ENCODE measurements at places on chromosomes 5 and 9.

- peak; percentile 16 for DNase-seq
Observed at GRCh38 chr9:88044200-88044599, 69.9 kb upstream of the CDK20 start.

GRCh38 chr9:100011062-100011681 is 87.6 kb downstream of the ERP44 start:
- DNase-seq, result peak; percentile 71

DNA sequence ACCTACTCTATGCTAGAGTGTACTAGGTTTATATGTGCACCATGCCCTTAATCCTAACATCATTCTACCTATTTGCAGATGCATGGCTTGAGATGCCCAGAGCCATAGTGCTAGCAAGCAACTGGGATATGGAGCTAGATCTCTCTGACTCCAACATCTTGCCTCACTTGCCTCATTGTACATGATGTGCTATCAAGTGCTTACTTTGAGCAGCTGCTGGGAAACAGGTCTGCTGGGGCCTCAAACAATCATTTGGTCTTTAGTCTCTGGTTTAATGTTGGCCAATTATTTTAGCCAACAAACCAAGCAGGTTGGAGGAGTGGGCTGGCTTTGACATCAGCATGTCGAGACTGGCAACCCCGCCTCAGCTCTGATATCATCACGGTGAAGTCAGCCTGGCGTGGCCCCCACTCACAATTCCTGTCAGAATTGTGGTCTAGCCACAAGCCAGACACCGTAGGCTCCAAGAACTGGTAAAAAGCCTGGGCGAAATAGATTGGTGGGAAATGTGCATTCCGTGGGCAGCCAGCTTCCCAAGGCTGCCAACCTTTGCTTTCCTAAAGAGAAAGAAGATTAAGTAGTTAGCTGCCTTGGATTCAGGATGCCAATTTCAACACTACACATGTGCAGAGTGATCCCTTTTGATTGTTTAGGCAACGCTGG is 21.1 kb upstream of the GAS1 start:
- no peak for DNase-seq

DNA sequence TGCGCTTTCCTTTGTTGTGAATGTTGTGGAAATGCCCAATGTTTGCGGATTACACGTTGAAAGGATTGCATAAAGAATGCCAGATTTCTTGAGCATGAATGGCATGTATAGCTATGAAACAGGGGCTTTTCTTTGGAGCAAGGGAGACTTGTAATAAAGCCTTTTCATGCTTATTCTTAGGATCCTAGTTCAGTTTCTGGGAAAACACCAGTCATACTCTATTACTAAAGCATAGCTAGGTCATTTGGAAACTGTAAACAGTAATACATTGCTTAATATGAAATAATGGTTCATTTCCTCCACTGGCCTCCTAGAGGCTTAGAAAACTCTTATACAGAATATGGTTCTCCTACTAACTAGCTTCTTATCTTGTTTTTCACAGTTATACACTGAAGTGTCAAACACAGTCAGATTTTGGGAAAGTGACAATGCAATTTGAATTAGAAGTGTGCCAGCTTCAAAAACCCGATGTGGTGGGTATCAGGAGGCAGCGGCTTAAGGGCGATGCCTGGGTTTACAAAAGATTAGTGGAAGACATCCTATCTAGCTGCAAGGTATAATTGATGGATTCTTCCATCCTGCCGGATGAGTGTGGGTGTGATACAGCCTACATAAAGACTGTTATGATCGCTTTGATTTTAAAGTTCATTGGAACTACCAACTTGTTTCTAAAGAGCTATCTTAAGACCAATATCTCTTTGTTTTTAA is 104.2 kb downstream of the MELK start:
- DNase-seq, result no peak

DNA sequence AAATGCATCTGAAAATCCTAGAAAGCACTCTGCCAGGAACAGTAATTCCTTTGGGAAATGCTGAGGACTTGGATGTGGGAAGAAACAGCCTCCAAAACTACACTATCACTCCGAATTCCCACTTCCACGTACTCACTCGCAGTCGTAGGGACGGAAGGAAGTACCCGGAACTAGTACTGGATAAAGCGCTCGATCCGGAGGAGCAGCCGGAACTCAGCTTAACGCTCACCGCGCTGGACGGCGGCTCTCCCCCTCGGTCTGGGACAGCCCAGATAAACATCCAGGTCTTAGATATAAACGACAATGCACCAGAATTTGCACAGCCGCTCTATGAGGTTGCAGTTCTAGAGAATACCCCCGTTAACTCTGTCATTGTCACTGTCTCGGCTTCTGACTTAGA is 786 bp downstream of the PCDHB3 start:
- no peak for DNase-seq

DNA sequence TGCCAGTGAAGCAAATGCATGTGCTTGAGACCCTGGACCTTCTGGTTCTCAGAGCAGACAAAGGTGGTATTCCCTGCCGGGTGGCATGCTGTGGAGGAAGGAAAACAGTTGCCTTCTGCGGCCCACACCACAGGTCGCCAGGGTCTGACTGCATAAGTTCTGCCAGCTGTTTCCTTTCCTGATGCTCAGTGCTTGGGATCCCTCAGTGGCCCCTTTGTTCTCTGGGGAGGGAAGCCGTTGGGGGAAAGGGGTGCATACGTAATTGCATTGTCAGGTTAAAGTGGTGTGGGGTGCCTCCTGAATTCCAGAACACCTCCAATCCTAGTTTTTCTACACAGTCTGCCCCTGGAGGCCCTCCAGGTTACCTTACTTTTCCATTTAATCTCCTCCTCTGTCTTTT is 43.1 kb upstream of the SLC2A8 start:
- DNase-seq, result no peak

DNA sequence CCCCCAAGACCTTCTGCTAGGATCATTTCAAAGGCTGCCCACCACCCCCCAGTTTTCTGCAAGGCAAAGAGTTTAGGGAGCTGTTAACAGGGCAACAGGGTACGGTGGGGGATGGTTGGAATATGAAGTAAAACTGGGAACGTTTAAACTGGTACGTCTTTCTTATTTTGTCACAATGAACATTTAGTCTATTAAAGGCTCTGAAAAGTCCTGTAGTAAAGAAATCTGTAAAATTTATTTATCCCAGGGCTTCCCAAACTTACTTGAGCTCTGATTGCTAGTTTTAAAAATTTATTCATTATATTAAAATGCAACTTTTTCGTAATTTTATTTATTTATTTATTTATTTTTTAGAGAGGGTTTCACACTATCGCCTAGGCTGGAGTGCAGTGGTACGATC is 62.0 kb downstream of the USP20 start:
- no peak for DNase-seq

GRCh38 chr5:103120607-103121200 is 603 bp downstream of the PPIP5K2 start:
- peak; percentile 33 for DNase-seq

GRCh38 chr9:98778251-98778650 is 18.1 kb downstream of the ANKS6 start:
- DNase-seq, result no peak

DNA sequence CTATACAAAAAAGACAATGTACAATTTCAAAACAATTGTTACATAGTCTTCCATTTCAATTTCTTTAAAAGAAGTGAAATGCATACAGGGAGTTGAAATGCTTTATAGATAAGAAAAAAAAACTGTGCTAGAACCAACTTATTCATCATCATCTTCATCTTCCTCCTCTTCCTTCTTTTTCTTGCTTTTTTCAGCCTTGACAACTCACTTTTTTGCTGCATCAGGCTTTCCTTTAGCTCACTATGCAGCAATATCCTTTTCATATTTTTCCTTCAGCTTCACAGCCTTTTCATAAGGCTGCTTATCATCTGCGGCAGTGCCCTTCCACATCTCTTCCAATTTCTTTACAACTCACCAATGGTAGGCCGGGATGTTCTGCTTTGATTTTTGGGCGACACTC is 4.4 kb downstream of the LHFPL2 start:
- no peak for DNase-seq

GRCh38 chr9:87083986-87084385 is 136.7 kb upstream of the GAS1 start:
- DNase-seq, result no peak

DNA sequence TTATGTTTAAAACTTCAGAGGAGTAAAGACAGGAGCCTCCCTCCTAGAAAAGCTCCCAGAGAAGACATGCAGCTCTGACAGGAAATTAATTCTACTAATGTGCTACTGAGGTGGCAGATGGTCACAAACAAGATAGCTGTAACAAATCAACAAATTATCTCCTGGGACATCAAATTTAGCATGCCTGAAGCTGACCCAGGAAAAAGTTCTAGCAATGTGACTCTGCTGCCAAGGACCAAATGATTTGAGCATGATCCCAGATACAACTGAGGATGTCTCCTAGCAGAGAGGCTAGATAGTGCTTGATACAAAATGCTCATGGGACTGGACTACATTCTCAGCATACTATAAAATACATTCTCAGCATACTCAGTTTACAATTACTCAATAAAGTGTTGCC is 413.5 kb upstream of the SMC2 start:
- DNase-seq, result peak; percentile 7

DNA sequence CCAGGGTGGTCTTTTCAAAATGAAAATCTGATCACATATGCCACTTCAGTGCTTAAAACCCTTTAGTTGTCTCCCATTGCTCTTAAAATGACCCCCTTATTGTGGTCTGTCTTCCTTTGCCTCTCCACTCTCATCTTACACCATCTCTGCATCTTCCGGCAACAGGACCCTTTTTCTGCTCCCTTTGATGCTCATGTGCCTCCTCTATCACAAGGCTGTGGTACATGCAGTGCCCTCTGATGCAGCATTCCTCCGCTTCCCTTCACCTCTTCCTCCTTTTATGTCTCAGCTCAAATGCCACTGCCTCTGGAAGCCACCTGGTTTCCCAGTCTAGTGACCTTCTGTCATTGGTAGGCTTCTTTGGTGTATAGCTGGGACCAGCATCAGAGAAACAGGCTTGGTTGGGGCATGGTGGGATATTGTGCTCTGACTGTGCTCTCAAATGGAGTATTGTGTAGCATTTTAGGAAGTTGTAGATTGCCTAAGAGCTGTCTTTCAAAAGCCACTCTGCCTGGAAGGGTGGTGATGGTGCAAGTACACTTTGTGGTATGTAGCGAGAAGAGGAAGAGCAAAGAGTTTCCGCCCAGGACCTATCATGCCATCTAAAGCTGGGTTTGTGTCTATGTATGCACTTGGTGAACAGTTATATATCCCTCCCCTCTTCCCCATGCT is 28.1 kb downstream of the ARHGAP26 start:
- no peak for DNase-seq

DNA sequence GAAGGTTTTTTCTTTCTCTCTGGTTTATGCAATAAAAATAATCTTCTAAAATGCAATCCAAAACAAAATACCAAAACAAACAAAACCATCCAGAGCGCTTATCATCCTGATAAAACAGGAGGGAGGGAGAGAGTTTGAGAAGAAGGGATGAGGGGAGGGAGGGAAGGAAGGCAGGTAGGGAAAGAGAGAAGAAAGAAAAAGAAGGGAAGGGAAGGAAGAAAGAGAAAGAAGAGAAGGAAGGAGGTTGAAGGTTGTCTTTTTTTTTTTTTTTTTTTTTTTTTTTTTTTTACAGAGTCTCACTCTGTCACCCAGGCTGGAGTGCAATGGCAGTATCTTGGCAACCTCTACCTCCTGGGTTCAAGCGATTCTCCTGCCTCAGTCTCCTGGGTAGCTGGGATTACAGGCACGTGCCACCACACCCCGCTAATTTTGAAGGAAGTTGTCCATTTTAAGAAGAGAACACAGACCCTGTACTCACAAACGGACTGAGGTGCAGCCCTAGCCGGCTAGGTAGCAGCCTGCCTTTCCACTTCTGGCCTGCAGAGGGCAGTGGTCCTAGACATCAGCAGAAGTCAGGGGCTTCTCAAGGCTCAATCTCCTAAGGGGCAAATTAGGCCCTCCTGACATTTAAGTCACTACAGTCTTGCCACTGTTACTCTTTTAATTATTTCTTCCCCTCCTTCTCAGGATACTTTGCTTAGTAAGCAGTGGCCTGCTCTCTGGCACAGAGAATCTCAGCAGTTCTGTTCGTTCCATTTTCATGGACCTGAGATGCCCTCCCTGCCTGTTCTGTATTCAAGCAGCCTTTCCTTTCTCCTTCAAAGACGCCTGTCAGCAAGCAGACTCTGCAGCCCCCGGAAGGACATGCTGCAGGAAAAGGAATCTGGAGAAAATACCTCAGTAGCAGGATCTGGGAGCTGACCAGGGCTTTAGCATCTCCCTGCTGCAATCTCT is 76.4 kb downstream of the EPB41L4B start:
- DNase-seq, result peak; percentile 87

DNA sequence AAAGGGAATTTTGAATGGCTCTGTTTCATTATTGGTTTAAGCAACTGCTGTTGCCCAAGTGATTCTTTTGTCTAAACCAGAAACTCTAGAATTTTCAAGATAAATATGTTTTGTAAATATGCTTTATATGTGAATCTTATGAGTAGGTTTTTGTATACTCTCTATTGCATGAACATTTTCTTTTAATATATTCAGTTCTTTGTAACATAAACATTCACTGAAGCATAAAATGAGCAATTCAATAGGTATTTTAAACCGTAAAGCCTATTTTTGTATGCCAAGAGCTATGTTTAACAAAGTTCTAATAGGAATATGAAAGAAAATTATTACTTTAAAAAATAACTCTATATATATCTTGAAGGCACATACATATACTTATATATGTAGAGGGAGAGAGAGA is 293.1 kb downstream of the PSAT1 start:
- no peak for DNase-seq

DNA sequence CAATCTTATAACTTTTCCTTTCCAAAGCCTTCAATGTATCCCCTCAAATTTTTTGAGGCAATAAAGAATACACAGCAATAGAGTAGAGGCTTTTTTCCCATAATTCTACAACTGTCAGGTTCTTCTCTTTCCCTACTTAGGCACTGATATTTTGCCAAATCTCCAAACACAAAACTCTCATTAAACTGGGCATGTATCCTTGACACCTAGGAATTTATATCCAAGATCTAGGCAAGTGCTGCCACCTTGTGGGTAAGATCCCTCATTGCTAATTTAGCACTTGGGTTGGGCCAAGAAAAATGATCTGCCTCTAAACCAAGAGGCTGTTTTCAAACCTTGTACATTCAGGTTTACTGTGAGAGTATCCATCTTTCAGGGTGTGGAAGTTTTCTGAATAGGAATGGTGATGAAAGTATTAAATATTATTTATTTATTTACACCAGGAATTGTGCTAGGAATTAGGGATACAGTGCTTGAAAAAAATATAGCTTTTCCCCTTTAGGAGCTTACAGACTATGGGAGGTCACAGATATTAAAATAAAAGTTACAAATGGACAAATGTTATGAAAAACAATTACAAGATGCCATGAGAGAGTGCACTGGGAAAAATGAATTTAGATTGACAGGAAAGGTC is 17.6 kb downstream of the TSTD2 start:
- DNase-seq, result peak; percentile 61

GRCh38 chr5:4553130-4553529 is 587.0 kb upstream of the ADAMTS16 start:
- no peak for DNase-seq

GRCh38 chr5:103258957-103259704 is 568 bp downstream of the MACIR start:
- peak; percentile 61 for DNase-seq

- no peak for DNase-seq
Observed at GRCh38 chr9:89526667-89527066, 28.8 kb upstream of the SEMA4D start.

- no peak for DNase-seq
Observed at GRCh38 chr9:71664566-71664965, 103.7 kb downstream of the CEMIP2 start.

- DNase-seq, result no peak
Observed at GRCh38 chr5:18158166-18158565, 523.9 kb downstream of the TAF11L14 start.
